WERI-Rb-1 (cell line): ENCODE measurements at places on chromosomes 3 and 15.
A peak's percentile ranks its signal among the peaks of the same experiment; 100 is the strongest.

DNA sequence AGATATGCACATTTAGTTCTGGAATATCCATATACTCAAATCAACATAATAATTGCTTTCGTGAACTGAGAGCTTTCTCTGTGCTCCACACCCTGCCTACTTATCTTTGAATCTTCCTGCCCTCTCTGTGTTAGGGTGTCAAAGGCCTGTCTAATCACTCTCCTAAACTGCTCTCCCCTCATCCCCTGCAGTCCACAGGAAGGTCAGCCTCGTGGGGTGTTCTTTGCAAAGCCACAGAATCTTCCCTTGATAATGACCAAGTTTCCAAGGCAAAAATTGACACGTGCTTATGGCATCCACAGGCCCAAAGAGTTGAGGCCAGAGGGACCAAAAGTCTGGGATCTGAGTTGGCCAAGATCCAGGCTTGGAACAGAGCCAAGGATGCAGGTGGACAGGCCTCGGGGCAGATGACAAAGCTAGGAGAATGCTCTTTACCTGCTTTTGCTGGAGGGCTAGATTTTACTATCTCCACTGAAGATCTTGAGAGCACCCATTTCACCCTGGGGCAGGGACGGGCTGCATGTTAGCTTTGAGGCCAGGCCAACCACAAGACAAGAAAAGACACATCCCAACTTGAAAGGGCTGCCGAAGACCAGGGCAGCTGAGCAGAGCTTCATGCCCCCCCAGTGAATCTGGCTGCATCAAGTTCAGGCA, 20.4 kb downstream of the BHLHE40 start:
- DNase-seq, result no peak

DNA sequence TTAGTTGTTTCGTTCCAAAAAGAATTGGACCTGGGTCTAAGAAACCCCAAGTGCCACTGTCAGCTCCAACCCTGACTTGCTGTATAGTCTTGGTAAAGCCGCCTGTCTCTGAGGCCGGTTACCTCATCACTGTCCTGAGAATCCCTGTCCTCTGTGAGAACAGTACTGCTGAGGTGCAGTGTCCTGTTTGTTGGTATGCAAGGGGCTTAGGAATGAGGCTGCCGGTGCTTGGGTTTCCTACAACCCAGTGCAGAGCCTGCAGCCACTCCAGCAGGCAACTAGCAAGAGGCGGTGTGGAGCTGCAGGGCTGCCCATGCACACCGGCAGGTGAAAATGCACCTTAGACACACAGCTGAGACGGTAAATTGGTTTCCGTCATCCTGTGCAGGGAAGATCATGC, 52.0 kb upstream of the ATG7 start:
- DNase-seq, result peak; percentile 24

GRCh38 chr15:95432878-95433405, 897.6 kb upstream of the NR2F2 start:
- no peak for DNase-seq

DNA sequence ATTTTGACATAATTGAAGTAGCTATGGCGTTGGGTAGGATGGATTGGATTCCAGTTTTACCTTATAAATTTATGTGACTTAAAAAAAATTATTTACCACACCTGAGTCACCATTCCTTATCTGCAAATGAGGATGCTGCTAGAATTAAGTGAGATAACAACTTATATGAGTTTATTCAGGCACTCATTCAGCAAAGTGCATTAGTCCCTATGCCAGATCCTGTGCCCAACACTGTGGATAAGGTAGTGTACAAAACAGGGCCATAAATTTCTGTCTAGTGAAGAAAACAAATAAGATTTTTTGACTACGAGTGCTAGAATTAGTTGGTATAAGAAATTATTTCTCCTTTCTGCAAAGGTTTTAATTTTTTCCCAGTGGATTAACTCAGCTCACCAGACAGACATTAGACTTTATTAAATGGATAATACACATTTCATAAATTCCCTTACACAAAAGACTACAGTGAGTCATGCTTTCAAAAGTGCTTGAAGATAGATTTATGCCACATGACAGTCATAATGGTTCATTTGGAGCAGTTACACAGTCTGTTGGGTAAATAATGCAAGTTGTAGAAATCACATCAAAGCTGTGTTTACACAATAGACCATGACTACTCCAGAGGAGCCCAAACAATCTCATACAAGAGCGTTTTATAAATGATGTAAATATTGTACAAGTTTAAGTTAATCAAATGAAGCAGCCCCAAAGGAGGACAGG, 129.9 kb upstream of the TGFBR2 start:
- DNase-seq, result no peak

DNA sequence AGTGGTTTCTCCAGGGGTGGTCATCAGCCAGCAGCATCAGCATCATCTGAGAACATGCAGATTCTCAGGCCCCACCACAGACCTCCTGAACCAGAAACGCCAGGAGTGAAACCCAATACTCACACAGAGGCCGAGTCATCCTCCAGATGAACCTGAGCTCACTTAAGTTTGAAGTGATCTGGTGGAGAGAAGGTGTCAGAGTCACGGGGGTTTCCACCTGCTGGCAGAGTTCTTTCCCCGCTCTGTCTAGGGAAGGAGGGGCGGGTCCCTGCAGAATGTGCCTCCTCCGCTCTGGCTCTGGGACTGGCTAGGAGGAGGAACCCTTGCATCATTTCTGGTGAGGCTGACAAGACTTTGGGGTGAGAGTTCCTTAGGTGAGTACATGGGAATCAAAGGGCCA, 13.3 kb upstream of the KIF23 start:
- no peak for DNase-seq

DNA sequence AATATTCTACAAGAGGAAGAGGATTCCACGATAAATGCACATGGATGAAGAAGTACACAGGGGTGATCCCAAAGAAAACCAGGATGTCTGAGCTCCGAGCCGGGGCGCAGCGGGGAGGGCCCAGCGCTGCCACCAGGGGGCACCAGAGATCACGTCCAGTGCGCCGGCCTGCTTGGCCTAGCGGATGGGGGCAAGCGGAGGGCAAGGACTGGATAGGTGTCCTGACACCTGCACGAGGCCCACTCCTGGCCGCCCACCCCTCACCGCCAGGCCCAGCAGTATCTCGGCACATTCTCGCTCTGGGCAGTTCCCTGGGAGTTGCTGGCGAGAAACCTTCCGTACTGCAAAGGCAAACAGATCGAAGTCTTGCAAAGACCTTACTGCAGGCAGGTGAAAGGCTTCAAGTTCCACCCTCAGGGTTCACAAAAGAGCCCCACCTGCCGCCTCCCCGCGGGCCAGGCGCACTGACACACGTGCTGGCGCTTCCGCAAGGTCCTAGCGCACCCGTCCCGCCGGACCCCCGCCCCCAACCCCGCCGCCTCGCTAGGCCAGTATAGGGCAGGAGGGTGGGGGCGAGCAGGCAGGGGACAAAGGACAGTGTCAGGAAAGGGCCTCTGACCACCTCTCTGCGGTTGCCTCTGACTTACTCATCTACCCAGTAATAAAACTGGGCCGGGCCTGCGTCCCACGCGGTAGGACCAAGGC, 3.3 kb downstream of the ANKRD63 start:
- DNase-seq, result peak; percentile 78

DNA sequence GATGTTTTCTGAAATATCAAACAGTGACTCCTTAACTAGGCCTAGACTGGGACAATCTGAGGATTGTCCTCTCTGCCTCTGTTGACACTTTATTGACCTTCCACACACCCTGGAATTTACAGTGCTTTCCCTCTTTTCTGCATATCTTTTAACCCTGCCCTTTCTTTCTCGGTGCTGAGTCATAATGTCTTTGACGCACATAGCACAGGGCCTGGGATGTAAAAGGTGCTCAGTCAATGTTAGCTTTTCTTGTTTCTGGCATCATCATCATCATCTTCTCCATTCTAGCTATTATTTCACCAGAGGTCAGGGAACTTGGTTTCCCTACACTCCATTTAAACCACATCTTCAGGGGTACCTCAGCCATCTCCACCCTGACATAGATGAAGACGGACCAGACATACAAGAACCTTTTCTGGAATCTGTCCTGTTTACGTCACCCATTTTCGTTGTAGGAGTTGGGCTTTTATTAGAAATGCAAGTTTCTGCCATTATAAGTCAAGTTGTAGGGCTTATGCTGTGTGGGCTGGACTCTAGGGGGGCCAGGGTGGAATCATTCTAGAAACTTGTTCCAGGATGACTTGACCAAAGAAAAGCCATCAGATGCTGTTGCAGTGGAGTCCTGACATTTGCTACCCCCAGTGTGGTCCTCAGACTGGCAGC, 46.6 kb downstream of the ZBTB38 start:
- DNase-seq, result no peak

- peak; percentile 51 for DNase-seq
Measured at GRCh38 chr3:55488398-55489055, 1.4 kb upstream of the WNT5A start.

GRCh38 chr15:101088788-101089578, 162.9 kb downstream of the CHSY1 start:
- peak; percentile 69 for DNase-seq

- DNase-seq, result no peak
Measured at GRCh38 chr3:150083655-150084042, 113.0 kb upstream of the PFN2 start.

GRCh38 chr3:150106740-150107428, 136.2 kb upstream of the PFN2 start:
- peak; percentile 65 for DNase-seq

GRCh38 chr15:40080847-40081246, 27.8 kb downstream of the BMF start:
- no peak for DNase-seq

DNA sequence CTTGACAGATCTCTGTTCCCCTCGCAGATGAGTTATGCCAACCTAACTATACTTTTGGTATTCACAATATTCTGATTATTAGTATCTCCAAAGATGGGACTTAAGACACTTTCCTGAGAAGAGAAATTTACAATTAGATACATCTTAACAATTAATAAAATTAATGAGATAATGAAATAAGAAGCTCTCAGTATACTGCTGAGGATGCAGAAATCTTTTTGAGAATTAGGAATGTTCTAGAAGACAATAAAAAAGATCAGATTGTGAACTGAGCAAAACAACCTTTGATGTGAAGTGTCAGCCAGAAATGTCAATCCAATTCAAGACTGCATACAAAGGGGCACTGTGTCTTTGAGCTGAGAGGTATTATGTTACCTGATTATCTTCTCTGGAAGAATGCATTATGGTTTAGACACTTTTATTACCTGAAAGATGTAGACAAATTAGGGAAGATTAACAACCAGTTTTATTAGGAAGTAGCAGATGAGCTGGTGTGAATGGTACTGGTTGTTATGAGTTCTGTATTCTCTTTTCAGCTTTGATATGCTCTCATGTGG, 262.9 kb downstream of the TIGIT start:
- no peak for DNase-seq
